ENCODE measurements at places on chromosomes 6 and 20.

DNA sequence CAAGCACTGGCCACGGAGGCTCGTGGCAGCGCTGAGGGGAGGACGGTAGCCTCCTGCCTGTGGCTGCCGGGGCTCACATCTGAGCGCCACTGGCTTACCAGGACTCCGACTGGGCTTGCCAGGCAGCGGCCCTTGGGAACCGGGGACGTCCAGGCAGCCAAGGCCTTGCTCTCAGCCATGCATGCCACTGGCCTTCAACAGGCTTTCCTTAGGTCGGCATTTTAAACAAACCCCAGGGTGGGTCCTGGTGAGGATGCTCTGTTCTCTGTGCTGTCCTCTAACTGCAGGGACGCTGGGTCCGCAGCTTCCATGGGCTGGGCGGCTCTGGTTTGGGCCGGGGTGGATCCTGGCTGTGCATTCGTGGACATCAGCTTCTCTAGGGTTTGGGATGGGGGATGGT lies 59.1 kb upstream of the BHLHE23 start:
- no peak for DNase-seq

GRCh38 chr6:74100719-74101287 lies 404.8 kb downstream of the CD109 start:
- DNase-seq, result no peak

GRCh38 chr6:19394051-19394450 lies 443.1 kb upstream of the ID4 start:
- DNase-seq, result no peak

- DNase-seq, result no peak
Observed at GRCh38 chr6:169008641-169009257, 244.9 kb downstream of the THBS2 start.

DNA sequence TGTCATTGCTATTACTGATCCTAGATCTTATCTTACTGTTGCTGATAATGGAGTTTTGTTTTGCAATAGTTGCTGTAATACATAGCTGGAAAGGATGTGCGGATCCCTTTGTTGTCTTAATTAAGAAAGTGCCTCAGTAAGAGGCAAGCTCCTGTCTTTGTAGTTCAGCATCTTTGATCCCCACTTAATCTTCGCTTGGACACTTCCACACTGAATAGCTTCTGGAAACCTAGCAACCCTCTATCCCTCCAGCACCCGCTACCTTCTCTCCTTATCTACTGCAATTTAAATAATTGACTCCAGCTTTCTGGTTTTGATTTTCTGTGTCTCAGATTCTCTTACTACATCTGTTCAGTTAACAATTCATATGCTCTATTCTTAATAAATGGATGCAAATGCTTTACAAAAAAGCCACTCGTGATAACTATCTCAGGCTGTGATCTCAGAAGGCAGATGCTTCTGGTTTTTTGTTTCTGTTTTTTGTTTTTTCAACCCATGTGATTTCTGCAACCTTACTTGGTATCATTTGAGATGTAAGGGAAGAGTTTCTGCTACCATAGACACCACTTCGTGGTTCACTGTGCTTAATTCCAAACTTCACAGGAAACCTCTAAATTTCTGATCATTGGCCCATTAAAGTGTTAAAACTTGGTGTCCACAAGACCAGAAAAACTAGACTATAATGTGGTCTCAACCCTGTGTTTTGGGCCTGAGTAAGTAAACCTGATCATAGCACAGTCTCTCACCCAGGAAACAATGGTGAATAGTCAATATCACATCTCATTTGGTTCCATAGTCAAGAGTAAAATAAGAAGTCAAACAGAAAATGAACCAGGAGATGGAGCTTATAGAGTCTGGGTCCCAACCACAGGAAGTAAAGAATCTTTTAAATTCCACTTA lies 352.1 kb upstream of the SOX4 start:
- DNase-seq, result no peak

DNA sequence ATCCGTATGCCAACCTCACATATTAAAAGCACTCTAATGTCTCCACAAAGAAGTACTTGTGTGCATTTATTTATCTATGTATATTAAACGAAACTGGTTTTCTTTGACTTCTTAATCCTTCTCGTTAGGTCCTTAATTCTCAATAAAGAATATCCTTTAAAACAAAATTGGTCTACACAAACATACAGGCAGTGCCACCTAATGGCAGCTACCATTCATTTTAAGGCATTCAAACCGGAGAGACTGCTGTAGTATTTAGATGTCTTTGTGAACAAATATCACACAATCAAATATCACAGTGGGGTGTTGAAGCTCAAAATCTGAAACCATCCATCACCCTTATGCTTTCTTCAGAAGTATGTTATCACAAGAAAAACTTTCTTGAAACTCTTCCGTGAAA lies 96.6 kb upstream of the IRAK1BP1 start:
- no peak for DNase-seq

DNA sequence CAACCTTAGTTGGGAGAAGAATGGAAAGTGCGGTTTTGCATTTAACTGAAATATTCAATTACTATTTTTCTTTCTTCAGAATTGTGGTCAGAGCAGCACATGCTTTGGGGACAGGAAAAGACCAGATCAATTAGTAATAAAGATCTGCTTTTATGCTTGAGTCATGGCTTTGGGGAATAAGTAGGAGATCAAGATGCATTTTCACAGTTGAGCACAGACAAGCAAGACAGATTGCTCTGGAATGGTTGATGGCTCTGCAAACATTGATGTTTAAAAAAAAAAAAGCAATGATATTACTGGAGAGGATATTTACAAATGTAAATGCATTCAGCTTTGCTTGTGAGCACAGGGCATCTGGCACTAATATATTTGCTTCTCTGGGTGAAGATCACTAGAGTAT lies 224.4 kb upstream of the SASH1 start:
- DNase-seq, result no peak

- DNase-seq, result no peak
Observed at GRCh38 chr6:156774863-156775405, 2.2 kb upstream of the ARID1B start.

DNA sequence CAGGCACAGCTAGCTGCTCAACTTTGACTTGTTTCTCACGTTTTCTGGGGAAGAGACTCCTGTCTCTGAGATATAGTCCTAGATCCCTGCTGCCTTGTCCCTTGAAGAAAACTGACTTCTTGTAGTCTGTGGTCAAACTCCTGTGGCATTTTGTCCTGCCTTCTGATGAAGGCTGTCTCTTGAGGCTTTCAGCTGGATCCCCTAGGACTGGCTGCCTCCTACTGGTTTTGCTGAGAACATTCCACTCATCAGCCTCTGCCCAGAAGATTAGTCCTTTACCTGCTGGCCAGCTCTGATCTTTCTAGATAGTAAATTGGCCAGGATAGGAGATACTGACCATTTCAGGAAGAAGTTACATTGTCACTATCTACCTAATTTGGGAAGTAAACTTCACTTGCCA lies 71.9 kb upstream of the CNR1 start:
- no peak for DNase-seq

DNA sequence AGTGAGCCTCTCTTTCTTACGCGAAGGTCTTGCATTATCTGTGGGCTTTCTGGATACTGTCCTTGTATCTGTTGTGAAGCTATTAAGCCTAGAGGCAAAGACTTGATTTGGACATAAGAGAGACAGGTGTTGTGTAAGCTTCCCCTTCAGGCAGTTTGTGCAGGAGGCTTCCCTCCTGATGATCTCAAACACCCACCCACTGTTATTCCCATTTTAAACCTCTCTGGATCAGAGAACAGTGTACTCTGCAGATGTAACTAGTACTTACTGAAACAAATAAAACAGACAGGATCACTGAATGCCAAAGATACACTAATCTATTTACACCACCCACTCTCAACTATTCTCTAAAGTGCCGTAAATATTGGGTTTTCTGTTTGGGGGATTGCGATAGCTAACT lies 113.8 kb upstream of the RAB32 start:
- peak; percentile 1 for DNase-seq

DNA sequence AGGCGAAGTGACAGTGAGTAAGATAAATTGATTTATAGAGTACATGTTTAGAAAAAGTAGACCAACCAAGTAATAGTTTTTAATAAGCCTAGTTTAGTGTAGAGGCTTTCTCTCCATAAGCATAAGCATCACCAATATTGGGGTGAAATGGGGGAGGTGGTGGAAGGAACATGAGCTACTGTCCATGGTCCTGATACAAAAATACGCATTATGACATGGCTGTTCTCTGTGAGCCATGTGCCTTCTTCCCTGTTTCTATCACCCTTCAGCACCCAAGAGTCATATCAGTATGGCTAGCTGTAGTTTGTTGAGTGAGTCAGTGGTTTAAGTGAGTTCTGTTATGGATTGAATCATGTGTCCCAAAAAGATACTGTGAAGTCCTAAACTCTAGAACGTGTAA lies 150.8 kb downstream of the EDN1 start:
- DNase-seq, result no peak

DNA sequence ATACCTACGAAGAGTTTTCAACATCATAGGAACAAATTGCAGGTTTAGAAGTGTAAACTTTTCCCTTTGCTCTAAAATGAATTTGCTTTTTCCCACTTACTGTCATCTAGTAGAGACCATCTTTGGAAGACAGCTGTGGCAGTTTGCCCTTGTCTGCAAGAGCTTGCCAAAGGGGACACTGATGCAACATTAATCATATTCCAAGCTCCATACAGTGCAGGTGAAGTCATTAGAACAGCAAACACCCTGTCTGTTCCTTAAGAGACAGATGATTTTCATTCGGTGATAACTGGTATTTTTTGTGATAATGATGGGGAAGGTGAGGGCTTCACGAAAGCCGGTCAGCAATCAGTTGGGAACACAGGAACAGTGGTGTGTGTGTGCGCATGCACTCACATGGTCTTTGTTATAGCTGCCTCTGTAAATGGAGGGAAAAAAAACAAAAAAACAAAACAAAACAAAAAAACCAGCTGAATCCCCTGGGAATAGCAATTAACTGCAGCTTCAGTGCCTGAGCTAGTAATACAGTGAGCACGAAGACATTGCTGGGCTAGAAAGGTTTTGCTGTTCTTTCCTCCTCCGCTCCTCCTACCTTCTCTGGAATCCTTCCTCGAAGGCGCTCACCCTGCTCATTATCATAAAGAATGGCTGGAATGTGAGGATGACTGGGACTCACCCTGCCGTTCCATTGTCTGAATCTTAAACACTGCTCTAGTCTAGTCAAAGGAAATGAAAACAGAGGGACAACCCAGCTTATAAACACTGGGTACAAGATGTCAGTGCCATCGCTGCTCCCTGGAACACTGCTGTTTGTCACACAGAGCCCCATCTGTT lies 35.2 kb upstream of the KIF13A start:
- peak; percentile 65 for DNase-seq

GRCh38 chr6:11538052-11538818 lies 686 bp downstream of the TMEM170B start:
- peak; percentile 45 for DNase-seq

DNA sequence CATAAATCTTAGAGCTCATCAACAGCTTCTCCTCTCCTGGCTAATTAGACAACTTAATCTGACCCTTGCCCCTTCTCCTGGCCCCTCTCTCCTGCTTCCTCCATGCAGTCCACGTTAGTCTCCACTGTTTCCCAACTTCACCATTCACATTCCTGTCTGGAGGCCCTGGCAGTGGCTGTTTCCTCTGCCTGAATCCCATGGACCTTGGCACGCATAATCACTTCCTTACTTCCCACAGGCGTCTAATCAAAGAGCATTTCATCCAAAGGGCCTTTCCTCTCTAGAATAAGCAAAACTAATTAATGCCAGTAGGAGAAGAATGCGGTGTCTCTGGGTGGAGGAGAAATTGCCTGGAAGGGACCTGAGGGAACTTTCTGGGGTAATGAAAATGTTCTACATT lies 16.4 kb upstream of the XRN2 start:
- no peak for DNase-seq

DNA sequence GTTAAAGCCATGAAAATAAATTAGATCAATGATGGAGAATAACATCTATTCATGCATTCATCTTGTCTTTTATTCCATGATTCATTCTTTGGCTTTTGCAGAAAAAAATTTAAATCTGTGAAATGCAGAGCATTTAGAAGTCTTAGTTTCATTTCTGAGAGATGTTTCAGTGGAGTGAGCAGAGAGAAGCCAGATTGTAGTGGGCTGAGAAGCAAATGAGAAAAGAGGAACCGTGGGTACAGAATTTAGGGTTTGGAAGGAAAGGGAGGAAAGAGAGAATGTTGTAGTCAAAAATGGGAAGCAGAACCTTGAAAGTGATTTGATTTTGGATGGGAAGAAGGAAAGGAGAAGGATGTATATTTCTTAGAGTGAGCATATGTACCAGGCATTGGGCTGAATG lies 260.3 kb upstream of the MAN1A1 start:
- DNase-seq, result no peak

- DNase-seq, result no peak
Observed at GRCh38 chr6:21413428-21413827, 180.1 kb upstream of the SOX4 start.

DNA sequence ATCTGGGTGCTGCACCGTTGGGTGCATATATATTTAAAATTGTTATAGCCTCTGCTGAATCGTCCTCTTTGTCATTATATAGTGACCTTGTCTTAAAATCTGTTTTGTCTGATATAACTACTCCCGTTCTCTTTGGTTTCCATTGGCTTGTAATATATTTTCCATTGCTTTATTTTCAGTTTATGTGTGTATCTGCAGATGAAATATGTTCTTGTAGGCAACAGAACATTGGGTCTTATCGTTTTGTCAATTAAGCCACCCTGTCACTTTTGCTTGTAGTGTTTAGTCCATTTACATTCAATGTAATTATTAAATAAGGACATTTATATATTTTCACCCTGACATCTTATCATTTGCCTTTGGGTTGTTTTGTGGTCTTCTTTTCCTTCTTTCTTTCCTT lies 933.9 kb downstream of the EPHA7 start:
- no peak for DNase-seq

DNA sequence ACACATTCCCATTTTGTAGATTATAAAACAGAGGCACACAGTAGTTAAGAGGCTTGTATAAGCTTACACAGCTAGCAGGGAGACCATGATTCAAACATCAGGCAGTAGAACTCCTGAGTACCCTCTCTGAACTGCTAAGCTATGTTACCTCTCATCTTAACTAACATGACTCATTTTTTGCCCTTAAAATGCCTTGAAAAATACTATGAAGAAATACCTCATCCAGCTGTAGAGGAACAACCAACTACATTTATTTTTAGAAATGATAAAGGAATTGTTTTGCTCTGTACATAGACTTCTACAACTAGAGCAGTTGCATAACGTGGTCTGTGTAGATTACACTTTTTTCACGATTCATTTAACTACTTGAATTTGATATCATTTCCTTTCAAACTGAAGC lies 102.1 kb downstream of the FLRT3 start:
- DNase-seq, result no peak

Data from NCI-H2081 (cell line).